Brain (organoid and tissue), 16 donors: ENCODE measurements at places on chromosomes 4 and X.

DNA sequence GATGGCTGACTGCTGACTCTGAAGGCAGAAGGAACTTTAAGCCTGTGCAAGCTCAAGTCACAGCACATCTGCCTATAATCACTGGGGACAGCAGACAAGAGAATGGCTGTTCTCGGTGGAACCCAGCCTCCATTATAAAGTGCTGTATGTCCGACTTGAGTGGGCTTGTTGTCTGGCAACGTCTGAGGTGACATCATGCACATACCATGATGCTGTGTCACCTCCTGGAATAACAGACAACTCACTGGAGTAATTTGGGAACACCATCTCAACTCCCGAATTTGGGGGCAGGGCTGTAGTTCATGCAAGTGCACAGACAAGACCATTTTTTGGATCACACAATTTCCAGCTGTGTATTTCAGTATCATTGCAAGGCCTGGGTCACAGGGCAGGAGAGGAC, 59.8 kb upstream of the GPM6B start:
- no peak for DNase-seq

GRCh38 chrX:70998411-70999027, 67.6 kb upstream of the SLC7A3 start:
- peak; percentile 59 for DNase-seq

GRCh38 chr4:69601065-69601464, 38.4 kb downstream of the UGT2A2 start:
- DNase-seq: no peak

DNA sequence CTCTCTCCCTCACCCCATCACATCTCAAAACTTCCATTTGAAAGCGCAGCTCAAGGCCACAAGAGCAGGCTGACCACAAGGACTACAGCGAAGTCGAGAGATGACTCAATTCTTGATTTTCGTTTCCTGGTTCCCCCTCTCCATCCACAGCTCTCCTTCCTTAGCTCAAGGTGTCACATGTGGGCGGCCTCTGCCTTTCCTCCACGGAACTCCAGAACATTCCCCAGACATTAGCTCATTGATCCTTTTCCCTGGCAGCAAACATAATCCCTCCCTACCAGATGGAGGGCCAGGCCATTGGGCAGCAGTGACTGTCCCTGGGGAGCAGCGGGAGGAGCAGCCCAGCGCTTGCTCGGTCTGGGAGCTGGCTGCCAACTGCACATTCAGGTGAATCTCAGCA, 56.3 kb downstream of the CCDC149 start:
- DNase-seq: no peak

- peak; percentile 96 for DNase-seq
Observed at GRCh38 chrX:47129157-47129898, 15.2 kb downstream of the NDUFB11 start.

DNA sequence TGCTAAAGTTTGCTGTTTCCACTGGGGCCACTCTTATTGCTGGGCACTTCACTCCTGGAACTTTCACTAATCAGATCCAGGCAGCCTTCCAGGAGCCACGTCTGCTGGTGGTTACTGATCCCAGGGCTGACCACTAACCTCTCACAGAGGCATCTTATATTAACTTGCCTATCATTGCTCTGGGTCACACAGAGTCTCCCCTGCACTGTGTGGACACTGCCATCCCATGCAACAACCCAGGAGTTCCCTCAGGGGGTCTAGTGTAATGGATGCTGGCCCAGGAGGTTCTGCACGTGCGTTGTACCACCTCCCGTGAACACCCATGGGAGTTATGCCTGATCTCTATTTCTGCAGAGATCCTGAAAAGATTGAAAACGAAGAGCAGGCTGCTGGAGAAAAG, 41.8 kb upstream of the IQSEC2 start:
- DNase-seq: no peak

DNA sequence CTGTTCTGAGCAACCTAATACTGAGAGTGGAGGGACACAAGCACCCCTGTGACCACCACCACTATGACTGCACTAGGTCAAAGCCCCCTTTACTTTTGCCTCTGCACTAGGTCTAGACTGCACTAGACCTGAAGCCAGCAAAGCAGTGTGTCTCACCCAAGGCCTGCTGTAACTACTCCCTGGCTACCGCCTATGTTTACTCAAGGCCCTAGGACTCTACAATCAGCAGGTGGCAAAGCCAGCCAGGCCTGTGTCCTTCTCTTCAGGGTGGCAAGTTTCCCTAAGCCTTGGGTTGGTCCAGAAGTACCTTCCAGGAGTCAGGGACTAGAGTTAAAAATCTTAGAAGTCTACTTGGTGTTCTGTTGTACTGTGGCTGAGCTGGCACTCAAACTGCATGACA, 15.9 kb downstream of the RAB33B start:
- DNase-seq: no peak

DNA sequence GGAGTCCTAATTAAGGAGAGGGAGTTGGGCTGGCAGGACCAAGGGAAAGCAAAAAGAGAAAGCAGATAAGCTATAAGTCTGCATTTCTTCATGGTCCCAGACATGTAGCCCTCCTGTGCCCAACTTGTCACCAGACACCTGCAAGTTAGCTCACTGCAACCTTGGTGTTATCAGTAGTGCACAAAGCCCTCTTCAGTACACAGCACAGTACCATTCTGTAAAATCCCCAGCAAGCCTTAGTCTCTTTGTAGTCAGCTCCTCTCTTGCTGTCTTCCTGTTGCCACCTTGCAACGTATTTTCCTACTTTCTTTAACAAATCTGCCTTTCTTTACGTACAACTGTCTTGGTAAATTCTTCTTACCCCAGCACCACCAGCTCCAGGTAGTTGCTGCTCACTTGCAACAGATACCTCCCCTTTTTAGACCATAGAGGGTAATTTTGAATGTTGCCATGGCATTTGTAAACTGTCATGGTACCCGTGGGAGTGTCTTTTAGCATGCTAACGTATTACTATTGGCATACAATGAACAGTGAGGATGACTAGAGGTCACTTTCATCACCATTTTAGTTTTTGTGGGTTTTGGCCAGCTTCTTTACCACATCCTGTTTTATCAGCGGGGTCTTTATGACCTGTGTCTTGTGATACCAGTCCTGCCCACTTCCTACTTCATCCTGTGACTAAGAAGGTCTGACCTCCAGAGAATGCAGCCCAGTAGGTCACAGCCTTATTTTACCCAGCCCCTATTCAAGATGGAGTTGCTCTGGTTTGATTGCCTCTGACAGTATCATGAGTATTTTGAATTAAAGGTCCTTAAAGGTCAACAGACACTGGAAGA, 28.3 kb upstream of the AP1S2 start:
- DNase-seq: no peak

- DNase-seq: no peak
Observed at GRCh38 chrX:118802857-118803256, 20.8 kb upstream of the ZCCHC12 start.
